ENCODE measurements at places on chromosomes 2 and 18.

GRCh38 chr2:81583311-81584108 lies 1279.0 kb upstream of the LRRTM1 start:
- DNase-seq = no peak

- DNase-seq = peak; percentile 43
Observed at GRCh38 chr2:150513647-150514046, 26.2 kb upstream of the RND3 start.

- DNase-seq = no peak
Observed at GRCh38 chr18:12044591-12044990, 49.1 kb upstream of the ANKRD62 start.

GRCh38 chr2:66366619-66367018 lies 68.3 kb upstream of the MEIS1 start:
- no peak for DNase-seq

GRCh38 chr2:150705357-150705756 lies 217.9 kb upstream of the RND3 start:
- peak; percentile 65 for DNase-seq

- no peak for DNase-seq
Observed at GRCh38 chr2:152132306-152132705, 33.5 kb upstream of the CACNB4 start.

DNA sequence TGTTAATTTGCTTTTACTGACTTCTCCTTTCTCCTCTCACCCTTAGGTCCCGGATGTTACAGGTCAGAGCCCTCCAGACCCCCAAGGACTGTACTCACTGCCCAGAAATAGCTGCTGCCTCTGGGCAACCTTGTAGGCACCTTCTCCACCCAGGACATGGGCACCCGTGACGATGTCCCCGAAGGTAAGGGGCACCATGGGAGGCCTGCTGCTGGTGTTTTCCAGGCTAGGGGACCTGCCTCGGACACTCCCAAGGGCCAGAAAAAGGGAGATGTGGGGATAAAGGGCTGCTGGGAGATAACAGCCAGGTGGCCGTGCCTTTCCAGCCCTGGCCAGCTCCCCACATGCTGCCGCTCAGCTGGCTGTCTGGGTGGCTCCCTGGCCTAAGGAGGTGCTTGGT lies 13.6 kb downstream of the TOGARAM2 start:
- DNase-seq = no peak

GRCh38 chr18:73318739-73319479 lies 451.1 kb upstream of the NETO1 start:
- DNase-seq = peak; percentile 91

DNA sequence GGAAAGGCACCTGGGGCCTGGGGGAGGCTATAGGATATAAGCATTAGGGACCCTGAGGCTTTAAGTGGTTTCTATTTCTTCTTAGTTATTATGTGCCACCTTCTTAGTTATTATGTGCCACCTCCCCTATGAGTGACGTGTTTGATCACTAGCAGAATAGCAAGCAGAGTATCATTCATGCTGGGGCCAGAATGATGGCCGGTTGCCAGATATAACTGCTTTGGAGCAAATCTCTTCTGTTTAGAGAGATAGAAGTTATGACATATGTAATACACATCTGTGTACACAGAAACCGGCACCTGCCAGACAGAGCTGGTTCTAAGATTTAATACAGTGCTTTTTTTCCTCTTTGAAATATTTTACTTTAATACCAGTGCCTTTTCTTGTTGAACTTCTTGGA lies 29.4 kb downstream of the LIPG start:
- DNase-seq = no peak

DNA sequence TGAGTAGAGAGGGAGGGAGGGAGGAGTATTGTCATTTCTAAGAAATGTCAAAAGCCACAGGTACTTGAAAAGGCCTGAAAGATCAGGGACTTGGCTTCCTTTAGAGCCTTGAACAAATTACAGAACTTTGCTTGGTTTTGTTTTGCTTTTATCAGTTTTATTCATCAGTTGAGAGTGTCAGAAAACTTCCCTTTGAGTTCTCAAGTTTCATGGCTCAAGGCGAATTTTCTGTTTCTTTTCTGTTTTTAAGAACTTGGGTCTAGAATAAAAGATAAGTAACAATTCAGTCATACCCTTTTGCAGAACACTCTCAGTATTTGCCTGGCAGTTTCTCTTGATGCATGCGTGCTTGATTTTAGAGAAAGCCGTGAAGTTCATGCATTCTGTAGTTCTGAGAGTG lies 531.9 kb downstream of the PARD3B start:
- DNase-seq = no peak

DNA sequence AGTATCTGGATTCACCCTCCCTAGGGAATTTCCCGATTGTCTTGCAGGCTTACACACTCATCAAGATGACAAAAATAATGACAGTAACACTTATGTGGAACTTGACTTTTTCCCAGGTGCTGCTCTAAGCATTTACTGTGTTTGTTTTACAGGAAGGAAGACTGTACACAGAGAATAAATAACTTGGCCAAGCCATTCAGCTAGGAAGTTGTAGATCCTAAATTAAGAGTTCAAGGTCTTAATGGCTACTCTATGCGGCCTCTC lies 549 bp upstream of the DPP4 start:
- DNase-seq = no peak

GRCh38 chr2:17869128-17869527 lies 9.3 kb upstream of the KCNS3 start:
- DNase-seq = peak; percentile 53

- peak; percentile 83 for DNase-seq
Observed at GRCh38 chr2:74587664-74588277, 33.3 kb downstream of the DOK1 start.

DNA sequence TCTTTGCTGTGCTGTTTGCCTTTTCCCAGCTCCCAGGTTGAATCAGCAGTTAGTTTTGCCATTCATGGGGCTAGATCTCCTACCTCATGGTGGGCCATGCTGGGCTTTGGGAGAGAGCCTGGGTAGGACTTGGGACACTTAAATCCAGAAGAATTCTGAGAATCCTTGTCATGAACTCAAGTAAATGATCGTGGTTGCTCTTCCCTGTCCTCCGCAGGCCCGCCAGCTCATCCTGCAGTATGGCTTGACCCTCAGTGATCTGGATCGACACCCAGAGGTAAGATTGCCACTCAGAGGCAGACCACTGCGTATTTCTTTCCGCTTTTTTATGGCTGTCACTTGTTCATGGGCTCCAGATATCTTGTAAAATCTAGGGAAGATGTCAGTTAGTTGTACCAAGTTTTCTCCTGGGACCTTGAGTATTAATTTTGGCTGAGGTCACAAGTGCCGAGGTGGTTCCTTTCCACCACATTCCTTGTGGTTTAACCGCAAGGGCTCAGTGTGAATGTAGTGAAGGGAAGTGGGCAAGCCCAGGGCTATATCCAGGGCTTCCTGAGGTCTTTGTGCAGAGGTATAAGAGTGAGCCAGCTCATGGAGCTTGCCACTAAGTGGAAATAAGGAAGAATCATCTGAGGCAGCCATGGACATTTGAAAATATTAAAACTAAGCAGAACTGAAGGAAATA lies 37.7 kb downstream of the RPIA start:
- peak; percentile 20 for DNase-seq

DNA sequence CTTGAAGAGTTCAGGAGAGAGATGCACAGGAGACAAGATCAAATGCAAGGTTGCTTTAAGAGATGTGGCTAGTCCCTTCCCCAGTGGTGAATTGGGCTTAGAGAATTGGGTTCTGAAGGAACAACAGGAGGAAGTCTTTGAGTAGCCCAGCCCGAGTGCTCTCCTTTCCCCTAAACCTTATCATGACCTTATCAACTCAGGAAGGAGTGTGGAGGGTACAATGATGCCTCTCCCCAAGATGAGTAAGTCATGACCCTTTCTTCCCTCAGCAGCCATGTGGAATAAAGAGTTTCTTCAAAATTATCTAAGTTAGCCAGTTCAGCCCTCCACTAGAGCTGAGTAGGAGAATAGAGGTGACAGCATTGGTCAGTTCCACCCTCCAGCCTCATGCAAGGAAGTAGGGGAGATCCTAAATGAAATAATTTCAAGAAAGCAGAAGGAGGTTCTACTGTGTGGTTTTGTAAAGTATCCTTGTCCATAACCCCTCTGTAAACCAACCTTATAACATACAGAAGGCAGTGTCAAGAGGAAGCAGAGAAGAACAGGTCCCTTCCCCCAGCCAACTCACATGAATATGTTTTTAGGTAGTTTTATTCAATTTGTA lies 88.4 kb downstream of the ARHGAP15 start:
- no peak for DNase-seq

GRCh38 chr2:181106789-181107627 lies 126.6 kb downstream of the UBE2E3 start:
- peak; percentile 88 for DNase-seq

- DNase-seq = no peak
Observed at GRCh38 chr2:192571636-192572035, 376.9 kb upstream of the TMEFF2 start.

GRCh38 chr2:44286884-44287638 lies 11.8 kb downstream of the SLC3A1 start:
- DNase-seq = peak; percentile 80

DNA sequence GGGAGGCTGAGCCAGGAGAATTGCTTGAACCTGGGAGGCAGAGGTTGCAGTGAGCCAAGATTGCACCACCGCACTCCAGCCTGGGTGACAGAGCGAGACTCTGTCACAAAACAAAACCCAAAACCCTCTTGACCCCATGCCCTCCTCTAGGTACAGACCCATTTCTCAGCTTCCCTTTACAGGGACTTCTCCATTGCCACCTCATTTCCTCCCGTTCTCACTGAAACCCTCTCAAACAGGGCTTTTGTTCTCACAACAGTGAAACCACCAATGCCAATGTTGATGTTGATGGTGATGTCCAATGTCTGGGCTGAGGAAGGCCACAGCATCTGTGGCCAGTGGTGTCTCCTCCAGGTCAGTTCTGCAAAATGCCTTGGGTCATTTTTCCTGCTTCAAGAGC lies 69.0 kb upstream of the ZCCHC2 start:
- DNase-seq = no peak

DNA sequence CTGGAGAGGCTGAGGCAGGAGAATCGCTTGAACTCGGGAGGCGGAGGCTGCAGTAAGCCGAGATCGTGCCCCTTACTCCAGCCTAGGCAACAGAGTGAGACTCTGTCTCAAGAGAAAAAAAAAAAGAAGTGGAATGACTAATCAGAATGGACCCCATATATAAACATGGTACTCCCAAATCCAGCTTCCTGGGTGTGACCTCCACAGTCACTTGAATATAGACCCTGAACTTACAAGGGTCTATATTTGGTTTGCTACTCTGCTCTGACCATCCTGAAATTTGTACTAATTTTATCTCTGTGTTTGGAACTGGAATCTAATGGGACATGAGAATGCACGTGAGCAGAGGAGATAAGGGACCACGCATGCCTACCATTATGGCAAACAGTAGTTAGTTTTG lies 275.0 kb downstream of the TNS1 start:
- DNase-seq = no peak

DNA sequence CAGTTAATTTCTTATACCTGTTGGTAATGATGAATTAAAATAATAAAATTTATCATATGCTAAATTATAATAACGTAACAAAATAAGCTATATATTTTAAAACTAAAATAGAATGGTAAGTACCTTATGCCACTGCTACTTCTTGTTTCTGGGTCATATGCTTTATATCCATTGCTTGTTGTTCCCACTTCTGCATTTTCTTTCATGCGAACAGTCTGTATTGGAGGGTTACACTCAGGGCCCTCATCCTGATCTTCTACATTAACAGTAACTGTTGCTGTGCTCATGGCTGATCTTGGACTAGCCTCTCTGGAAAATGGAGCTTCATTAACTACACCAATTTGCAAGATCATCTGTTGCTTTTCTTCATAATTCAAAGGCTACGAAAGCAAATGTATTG lies 22.2 kb downstream of the DSC2 start:
- DNase-seq = no peak

GRCh38 chr2:119488245-119489214 lies 35.8 kb downstream of the SCTR start:
- no peak for DNase-seq

DNA sequence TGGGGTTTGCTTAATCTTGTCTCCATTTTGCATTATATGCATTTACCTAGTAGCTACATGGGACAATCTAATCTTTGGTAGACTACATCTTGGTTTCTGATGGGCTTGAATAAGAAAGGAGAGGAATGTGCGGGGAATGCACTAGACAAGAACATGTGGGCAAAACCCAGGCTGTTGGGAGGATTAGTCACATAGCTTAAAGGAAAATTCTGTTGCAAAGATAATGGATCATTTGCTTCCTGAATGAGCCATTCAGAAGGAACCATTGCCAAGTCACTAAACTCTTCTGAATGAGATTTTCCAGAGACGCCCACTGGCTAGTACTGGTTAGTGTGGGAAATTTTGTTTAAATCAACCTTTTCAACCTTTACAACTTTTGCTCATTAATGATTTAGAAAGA lies 84.8 kb downstream of the OSBPL6 start:
- peak; percentile 94 for DNase-seq

DNA sequence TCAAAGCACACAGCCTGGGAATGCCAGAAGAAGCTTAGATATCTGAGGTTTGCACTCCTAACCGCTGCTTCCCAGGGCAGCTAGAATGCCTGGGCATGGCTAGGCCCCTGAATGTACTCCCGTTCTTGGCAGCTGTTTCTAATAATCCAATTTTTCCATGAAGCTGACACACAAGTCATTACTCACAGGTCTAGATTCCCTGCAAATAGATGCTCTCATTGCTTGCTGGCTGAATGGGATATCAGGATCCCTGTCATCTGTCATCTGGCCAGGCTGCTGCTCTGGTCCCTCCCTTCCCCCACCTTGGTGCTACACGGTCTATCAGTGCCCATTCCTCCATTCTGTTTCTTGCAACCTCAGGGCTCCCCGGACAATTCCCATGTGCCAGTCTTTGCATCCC lies 40.7 kb upstream of the TEX51 start:
- DNase-seq = no peak

GRCh38 chr2:148725564-148725963 lies 81.0 kb downstream of the EPC2 start:
- no peak for DNase-seq

- DNase-seq = no peak
Observed at GRCh38 chr2:241015439-241015838, 17.0 kb downstream of the SNED1 start.

GRCh38 chr2:165874445-165875039 lies 79.0 kb downstream of the TTC21B start:
- peak; percentile 93 for DNase-seq

DNA sequence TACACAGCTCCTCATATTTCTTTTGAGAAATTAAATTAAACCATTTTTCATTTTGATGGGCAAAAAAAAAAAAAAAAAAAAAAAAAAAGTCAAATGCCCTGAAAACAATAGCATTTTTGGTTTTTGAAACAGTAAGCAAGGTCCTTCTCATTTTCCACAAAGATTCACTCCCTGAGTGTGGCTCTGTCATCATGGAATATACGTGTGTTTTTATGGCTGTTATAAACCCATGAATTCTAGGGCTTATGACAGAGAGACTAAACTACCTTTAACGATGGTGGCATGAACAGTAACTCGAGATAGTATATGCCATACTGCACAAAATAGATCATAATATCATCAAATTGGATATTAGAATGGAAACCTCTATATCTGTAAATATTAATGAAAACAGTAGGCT lies 179.2 kb upstream of the ZNF521 start:
- DNase-seq = no peak
